ENCODE measurements at places on chromosomes 6 and 20.

GRCh38 chr6:131041814-131042213 is 21.2 kb downstream of the EPB41L2 start:
- DNase-seq, result no peak

DNA sequence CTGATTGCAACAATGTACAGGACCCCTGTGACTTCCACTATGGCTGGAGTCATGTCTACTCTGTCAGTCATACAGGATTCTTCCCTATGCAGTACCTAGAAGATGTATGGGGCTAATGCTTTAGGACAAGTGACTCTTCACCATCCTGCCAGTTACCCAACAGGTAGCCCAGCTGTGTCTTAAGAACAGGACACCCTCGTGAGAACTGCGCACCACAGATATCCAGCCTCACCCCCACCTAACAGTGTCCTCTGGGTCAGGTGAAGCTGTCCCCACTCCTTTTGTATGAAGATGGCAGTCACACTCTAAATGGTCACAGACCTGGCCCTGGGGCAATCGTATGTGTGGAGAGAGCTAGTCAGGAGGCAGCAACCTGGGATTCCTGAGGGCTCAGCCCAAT is 191.6 kb downstream of the C6orf118 start:
- DNase-seq, result no peak

DNA sequence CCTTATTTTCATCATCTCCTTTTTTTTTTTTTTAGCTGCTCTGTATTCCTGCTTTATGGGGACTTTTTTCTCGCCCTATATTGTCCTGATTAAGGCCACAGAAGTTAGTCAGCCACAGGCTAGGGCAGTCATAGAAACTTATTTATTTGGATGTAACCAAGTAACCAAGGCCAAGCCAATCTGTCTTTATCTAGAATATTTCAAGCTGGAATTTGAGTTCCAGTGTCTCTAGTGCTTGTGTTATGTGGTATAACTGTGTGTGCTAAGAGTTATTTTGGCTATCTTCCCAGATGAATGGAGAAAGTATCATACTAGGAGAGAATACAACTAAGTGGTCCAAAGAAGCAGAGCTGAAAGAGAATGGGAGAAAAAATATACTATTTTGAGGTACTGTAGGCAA is 751.5 kb downstream of the CBLN4 start:
- no peak for DNase-seq

GRCh38 chr6:50145125-50145524 is 95.4 kb upstream of the DEFB112 start:
- DNase-seq, result no peak

- DNase-seq, result no peak
Measured at GRCh38 chr20:6000871-6001270, 50.4 kb downstream of the MCM8 start.

- DNase-seq, result no peak
Measured at GRCh38 chr20:35616465-35617396, 1.1 kb downstream of the SPAG4 start.

GRCh38 chr6:106490030-106490429 is 129.5 kb downstream of the CRYBG1 start:
- DNase-seq, result no peak

DNA sequence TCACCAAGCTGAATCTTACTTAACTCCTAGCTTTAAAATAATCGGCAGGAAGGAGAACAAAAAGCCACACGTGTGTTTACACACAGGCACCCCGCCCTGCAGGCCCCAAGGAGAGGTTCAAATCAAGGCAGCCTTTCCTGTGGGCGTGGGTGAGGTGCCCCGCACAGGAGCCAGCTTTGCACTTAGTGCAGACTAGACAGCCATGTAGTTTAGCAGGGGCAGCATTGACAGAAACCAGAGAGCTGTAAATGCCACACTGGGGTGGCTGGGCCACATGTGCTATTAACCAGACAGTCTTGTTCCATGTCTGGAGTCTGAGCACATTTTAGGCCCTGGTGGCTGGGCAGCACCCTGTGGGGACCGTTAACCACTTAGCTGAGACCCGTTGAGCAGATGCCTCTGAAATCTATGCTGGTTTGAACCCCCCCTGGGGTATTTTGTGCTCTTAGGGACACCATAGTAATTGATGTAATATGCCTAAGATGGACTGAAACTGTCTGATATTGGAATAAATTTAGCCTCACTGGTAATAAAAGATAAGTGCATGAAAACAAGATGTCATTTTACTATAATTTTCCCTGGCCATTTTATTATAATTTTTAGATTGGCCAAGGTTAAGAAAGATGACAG is 106.4 kb upstream of the KCNG1 start:
- DNase-seq, result no peak

GRCh38 chr6:35258858-35259193 is 709 bp upstream of the ZNF76 start:
- DNase-seq, result no peak

- DNase-seq, result no peak
Measured at GRCh38 chr6:66128656-66129055, 421.6 kb upstream of the EYS start.

DNA sequence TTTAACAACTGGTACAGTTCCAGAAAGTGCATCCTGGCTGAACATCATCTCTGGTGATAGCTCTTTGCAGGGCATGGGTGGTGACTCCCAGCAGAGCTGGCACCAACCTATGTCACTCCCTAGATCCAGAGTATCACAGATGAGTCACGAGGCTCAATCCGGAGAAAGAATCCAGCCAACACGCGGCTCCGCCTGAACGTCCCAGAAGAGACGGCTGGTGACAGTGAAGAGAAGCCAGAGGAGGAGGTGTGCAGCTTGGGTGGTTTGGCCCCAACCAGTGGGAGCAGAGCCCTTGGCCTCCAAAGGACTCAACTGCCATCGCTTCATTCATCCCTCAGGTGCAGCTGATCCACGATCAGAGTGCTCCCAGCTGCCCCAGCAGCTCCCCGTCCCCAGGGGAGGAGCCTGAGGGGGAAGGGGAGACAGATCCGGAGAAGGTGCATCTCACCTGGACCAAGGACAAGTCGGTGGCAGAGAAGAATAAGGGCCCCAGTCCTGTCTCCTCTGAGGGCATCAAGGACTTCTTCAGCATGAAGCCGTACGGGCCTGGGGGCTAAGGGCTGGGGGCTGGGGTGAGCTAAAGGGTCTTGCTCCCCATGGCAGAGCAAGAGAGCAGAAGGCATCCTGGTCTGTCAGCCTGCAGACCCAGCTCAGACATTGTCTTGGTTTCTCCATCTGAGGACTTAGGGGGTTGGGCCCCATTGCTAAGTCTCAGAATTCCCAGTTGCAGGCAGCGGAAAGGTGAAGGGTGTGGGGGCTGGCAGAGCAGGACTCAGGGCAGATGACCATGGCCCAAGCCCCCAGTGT is 27.2 kb downstream of the SLC12A5 start:
- DNase-seq, result no peak

GRCh38 chr20:11502061-11502460 is 415.6 kb upstream of the BTBD3 start:
- DNase-seq, result no peak

- DNase-seq, result no peak
Measured at GRCh38 chr20:19621072-19621471, 137.0 kb upstream of the RIN2 start.

- no peak for DNase-seq
Measured at GRCh38 chr6:144878577-144878976, 593.4 kb downstream of the UTRN start.

- DNase-seq, result no peak
Measured at GRCh38 chr6:124670801-124671200, 291.4 kb upstream of the RNF217 start.

GRCh38 chr6:41602864-41603608 is 35.2 kb upstream of the MDFI start:
- peak; percentile 43 for DNase-seq

DNA sequence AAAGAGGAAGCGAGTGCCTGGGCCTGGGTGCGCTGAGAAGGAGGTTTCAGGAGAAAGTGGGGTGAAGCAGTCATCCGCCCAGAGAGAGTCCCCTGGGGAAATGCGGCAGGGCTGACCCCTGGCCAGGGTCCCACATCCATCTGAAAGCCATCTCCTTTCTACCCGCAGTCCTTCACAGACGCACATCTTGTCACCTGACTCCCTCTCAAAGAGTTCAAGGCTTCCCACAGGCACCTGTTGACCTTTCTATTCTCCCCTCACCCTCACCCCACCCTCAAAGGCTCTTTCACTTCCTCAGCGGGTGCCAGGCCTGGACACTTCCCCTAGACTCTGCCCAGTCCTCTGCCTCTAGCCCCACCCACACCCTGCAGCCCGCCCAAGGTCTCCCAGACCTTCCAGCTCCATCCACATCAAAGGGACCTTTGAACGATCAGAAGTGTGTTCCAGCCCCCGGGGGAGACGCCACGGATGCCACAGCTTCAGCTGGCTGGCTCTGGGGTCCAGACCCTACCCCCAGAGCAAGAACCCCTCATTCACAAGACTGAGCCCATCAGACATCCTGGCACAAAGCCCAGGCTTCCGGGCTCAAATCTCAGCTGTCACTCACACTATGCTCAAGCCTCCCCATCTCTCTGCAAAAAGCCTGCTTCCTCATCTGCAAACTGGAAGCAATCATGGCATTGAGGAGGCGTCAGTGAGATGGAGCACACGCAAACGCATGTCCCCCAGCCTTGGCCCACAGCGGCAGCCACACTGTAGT is 2.1 kb downstream of the CTSZ start:
- DNase-seq, result peak; percentile 7

DNA sequence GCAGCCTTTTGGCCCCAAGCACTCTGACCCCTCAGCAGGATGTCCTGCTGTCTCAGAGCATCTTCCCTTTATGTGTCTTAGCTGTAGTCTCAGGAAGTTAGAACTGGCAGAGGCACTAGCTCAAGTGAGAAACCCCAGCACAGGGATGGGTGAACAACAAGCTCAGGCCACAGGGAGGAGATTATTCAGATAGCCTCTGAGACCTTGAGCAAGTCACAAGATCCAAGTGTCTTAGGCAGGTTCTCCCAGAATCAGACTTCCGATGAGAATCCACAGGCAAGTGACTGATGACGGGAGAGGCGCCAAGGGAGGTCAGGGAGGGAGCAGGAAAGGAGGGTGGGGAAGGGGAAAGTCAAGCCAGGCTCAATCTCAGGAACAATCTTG is 13.0 kb upstream of the SYNDIG1 start:
- DNase-seq, result no peak

DNA sequence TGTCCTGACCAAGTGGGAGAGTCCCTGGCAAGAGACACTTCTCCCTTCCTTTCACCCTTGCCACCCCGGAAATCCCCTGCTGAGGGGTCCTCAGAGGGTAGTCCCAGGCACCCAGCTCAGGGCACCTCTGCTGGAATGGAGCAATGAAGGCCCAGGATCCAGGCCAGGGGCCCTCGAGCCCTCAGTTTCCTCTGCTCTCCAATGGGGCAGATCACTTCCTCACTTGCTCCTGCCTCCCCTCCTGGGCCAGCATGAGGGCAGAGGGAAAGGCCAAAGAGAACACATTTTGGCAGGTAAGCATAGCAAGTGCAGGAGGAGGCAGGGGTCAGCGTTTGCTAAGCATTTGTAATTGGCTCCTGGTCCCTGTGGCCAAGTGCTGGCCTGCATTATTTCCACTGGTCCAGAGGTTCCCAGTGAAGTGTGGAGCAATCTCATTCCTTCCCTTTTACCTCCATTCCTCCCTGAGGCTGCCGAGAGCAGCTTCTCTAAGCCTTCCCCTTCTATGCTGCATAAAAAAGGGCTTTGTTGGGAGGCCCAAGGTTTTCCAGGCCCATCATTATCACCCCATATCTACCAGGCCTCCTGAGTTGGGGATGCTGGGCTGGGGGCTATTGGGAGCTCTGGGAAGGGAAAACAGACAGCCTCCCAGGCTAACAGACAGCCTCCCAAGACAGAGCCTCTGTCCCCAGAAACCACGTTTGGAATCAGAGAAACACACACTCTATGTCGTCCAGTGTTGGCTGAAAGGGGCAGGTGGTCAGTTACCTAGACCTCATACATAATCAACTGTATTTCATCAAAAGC is 28.8 kb upstream of the VEGFA start:
- no peak for DNase-seq

- DNase-seq, result no peak
Measured at GRCh38 chr20:24381886-24382285, 87.5 kb upstream of the SYNDIG1 start.
